Stimulated activated CD8-positive, alpha-beta memory T cell treated with anti-CD3 and anti-CD28 coated beads, Interleukin-7, amount 100 ng/mL, for 24 hours (primary cell): ENCODE measurements at places on chromosomes 11 and 22.

DNA sequence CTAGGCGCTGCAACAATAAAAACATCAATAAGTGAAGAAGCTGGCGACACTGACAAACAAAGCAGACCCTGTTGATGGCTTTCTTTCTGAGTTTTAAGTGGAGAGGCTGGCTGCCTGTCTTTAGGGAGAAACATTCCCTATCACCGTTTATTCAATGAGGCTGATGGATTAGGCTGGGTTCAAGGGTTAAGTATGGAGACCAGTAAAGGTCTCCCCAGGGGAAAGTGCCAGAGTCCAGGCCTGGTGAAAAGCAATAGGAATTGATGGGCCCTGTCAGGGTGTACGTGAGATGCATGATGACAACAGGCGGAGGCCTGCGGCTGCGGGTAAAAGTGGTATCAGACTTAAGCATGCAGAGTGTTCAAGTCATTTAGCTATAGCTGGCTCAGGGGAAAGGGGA, 102.6 kb downstream of the ALX4 start:
- no peak for DNase-seq

DNA sequence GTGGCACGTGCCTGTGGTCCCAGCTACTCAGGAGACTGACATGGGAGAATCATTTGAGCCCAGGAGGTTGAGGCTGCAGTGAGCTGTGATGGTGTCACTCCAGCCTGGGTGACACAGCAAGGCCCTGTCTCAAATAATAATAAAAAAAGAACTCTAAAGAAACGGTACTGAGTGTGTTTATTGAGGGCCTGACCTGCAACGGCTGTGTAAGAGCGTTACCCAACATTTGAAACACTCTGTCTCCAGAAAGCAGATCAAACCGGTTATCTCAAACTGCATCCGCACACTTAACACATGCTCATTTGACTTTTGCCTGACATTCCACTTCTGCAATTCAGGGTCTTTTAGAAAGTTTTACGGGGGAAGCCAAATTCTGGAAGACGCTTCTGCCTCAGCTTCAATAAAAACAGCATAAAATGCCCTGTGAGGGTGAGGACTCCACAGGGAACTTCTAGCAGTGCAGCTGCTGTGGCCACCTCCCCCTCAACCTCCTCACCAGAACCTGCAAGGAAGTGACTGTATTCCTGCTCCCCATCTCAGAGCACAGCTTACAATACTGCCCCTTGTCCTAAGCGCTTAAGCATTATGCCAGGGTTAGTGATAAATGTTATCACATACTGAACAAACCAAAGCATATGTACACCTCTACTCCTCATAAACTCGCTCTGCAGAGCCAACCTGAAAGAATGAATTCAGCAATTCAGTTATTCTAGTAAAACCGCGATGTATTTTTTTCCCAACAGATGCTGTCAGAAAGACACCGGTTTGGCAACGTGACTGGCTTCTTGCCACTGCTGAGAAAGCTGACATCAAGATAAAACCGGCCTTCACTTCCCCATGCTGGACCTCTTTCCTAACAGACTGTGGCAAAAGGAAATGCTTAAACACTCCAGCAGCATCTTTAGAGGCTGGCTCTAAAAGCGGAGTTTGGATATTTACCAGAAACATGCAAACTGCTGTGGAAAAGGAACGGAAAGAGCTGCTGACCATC, 52.2 kb downstream of the PRDM10 start:
- no peak for DNase-seq

DNA sequence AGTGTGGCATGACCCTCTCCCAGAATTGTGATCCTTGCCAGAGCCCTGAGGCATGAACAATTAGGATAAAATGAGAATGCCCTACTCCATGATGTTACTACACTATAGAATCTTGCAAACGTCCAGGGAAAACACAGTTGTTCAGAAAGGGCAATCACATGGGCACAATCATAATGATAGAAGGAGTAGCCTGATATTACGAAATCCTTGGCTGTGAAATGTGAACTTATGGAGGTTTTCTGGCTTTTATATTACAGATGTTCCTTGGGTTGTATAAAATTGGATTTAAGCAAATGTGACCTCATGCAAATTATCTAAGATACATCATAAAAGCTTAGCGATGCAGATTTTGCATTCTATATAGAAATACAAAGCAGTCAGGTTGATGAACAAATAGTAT, 29.4 kb upstream of the TPH1 start:
- DNase-seq = no peak

DNA sequence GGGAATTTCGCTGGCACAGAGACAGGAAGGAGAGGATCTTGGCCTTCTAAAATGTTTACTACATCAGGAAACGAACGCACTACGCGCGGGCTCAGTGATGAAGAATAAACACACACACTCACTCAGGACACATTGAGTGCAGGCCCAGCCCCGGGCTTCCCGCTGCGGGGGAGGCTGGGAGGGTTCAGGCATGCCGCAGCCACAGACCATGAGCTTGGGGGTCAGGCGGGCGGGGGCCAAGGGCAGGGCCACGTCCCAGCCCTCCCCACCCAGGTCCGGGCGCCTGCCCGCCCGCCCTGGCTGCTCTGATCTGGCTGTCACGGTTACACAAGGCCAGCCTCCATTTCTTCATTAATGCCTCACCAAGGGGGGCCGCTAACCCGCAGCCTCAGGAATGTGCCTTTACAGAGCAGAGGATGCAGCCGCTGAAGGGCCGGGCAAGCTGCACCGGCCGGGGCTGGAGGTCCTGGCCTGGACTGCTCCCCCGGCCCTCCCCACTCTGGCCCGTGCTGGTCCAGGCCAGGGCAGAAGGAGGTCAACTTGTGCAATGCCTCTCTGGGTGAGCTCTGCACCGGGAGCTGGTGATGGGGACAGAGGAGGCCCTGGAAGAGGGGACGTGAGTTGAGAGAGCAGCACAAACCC, 41.7 kb downstream of the IGF2 start:
- DNase-seq = no peak

DNA sequence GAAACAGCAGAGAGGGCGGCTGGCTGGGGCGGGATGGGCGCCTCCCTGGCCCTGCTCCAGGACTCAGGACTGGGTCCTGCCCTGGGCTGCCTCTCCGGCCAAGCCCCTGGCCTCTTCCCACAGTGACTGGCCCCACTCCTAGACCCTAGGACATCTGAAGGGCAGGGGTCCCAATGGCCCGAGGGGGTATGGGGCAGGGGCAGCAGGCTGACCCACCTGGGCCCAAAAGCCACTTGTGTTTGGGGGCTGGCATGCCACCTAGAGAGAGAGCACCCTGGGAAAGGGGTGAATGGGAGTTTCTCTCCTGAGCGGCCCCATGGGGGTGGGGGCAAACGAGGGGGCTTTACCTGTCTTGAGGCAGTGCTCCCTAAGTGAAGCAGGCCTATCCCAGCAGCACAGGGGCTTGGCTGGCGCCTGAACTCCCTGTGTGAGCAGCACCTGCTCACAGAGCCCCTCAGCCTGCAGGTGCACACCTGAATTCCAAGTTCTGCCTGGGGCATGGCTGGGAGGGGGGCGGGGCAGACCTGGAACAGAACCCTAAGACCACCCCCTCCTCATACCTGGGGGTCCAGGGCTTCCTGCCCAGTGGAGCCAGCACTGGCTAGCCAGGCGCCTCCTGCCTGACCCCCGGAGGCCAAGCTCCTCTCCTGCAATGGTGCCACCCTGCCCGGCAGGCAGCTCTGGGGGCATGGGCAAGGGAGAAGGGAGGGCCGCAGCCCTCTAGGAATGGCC, 16.9 kb downstream of the DUSP8 start:
- no peak for DNase-seq

GRCh38 chr11:128549256-128549944, 38.0 kb downstream of the ETS1 start:
- no peak for DNase-seq

DNA sequence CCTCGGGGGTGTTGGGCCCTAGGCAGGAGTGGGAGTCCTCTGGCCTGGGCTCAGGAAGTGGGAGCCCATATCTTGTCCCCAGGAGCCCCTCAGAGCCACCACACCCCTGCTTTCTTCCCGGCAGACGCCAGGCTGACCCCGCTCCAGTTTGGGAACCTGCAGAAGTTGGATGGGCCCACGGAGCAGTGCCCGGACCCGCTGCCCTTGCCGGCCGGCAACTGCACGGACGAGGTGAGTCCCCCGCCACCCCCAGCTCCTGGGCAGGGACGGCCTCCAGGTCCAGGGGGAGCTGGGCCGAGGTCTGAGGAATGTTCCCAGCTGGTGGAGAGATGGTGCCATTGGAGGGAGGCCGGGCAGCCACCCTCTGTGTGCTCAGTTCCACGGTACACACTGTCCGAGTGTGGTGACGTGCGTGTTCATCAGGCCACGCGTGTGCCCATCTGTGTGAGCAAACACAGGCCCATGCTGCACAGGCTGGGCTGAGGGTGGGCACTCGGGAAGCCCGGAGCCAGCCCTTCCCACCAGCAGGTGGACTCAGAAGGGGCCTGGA, 4.8 kb downstream of the MUC5B start:
- DNase-seq = no peak

GRCh38 chr11:113247966-113248365, 66.4 kb upstream of the TTC12 start:
- no peak for DNase-seq

- no peak for DNase-seq
These were observed 41.6 kb downstream of the DCUN1D5 start for GRCh38 chr11:103050351-103050750.

- DNase-seq = no peak
These were observed 469.5 kb downstream of the SOX6 start for GRCh38 chr11:15886866-15887265.

DNA sequence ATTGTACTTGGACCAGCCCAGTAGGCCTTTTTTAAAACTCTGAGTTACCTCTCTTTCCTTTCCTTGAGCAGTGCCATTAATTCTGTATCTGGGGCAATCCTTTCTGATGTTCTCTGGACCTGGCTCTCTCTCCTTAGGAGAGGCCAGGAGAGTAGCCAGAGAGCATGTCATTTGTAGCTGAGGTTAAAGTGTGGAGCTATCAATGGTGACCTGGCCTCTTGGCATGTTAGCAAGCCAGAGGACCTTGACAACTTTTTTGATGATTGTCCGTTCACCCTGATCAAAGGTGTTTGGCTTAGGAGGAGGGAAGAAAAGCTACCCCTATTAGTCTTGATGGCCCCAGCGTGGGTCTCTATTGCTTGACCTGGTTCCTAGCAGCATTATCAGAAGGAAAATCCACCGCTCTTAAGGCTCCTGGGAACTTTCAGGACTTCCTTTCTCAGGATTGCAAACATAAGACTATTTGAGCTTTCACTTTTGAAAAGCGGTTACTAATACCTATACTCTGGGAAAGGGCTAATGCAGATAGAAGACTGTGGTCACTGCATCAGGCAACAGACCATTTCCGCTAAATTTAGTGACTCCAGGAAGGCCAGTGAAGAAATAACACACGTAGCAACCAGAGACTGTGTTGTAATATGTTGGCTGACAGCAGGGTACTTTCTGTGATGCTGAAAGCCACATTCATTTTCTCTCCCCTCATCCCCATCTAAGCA, 18.2 kb downstream of the LIMK2 start:
- DNase-seq = no peak

- no peak for DNase-seq
These were observed 60.1 kb downstream of the LRRC4C start for GRCh38 chr11:41399323-41399722.

DNA sequence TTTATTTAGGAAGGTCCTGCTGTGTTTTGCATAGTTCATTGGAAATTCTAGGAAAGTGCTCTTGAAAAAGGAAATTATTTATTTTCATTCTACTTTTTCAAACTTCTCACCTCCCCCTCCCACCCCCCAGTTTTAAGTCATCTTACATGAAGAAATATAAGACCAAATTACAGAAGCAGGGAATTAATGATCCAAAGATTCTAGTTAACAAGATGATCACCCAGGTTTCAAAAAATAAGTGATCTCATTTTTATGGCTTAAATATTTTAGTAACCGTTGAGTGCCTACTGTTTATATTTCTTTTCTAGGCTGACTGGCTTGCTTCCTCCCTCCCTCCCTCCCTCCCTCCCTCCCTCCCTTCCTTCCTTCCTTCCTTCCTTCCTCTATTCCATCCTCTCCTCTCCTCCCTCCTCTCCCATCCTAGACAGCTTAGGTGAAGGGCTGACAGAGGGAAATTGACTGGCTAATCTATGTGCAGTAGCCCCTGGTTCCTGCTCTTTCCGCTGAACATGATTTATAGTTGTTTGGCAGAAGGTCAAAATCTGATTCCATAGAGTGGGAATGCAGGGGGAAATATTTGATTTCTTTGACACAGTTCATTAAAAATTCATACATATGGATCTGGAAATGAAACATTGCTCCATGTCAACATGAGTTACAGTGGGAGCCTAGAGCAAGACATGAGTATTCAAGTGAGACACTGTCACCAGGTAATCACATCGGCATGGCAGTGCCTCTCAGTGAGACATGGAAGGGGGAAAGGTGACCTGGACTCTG, 123.4 kb downstream of the COMMD9 start:
- no peak for DNase-seq

DNA sequence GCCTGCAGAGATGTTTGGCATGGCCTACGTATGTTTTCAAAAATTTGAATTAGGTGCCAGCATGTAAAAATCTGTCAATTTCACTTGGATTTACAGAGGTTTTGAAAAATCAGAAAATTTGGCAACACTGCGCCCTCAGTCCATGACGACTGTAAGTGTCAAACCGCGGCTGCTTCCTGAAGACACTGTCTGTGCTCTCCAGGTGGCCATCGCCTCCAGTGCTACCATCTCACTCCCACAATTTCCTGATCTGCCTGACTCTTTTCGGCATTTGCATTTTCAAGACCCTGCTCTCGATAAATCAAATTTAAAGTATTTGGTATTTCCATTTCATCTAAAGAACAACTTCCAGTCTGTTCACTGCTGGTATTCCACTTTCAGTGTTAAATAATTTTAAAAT, 34.6 kb downstream of the VSIG10L2 start:
- no peak for DNase-seq

DNA sequence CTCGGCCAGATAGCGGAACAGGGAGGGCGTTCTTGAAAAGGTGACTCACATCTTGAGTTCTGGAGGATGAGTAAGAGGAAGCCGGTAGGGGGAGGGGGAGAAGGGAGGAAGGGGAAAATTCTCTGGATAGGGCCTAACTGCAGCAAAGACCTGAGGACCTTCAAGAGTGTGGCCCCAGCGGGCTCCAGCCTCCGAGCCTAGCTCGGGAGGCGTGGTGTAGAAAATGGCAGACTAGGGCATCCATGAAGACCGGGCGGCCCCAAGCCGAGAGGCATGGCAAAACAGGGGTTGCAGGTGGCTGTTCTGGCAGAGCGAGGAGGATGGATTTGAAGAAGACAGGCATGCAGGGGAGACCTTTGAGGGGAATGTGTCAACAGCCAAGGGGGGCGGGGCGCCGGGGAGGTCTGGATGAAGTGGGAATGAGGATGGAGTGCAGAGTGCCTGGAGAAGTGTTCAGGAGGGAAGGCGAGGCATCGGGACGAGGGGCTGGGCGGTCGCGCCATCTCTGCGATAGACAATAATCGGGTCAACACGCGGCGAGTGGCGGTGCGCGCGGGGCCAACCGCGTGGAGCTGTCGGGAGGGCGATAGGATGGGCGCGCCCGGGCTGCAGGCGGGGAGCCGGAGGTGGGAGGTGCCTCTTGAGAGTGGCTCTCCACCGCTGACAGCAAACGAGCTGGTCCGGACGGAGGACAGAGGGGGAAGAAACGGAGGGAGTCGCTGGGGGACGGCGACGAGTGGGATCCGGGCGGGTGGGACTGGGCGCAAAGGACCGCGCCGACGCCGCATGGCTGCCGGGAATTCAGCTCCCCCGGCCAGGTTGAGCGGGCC, 40.0 kb upstream of the CREB3L1 start:
- no peak for DNase-seq
